ENCODE measurements at places on chromosomes 5 and 9.

- DNase-seq: no peak
Measured at GRCh38 chr9:126384926-126385325, 58.3 kb downstream of the MVB12B start.

DNA sequence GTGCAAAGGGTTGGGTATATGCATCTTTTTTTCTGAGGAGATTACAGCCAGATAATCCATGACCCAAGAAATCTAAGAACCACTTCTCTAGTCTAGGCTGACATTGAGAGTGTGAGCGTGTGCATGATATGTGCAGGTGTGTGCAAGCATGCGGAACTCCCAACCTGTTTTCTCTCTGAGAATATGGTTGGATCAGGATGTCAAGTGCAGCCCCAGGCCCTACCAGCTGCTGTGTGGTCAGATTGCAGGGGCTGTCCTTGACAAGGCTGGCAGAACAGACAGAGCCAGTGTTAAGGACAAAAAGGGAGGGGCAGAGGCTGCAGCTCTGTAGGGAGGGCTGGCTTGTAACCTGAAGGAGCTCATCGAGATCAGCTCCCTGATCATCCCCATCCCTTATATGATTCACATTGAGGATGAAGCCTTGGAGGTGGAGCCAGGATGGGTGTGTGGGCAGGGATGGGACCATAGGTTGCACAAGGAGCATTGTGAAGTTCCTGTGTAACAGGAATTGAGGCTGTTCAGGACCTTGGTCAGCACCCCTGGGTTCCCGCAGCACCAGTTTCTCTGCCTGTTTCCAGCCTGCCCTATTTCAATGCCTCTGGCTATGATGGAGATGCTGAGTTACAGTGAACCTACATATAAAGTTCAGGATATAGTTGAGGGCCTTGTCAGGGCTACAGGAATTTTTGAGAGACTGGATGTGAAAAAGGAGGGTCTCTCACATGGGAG is 52.6 kb upstream of the ARAP3 start:
- DNase-seq: peak; percentile 64

- DNase-seq: peak; percentile 9
Measured at GRCh38 chr5:120507197-120507596, 43.1 kb downstream of the PRR16 start.

DNA sequence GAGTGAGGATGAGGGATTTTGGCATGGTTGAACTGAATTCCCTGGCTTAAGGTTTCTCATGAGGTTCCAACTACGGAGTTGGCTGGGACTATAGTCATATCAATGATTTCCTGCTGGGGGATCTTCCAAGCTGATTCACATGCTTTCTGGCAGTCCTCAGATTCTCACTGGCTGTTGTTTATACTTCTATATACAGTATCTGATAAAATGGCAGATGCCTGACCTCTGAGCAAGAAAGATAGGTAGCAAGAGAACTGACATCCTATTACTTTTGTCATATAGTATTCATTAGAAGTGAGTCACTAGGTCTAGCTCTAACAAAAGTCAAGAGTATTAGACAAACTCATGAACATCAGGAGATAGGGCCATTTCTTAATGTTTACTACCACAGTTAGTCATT is 440.9 kb upstream of the EDIL3 start:
- peak; percentile 2 for DNase-seq

- DNase-seq: no peak
Measured at GRCh38 chr5:79512049-79512448, 1.9 kb downstream of the HOMER1 start.

DNA sequence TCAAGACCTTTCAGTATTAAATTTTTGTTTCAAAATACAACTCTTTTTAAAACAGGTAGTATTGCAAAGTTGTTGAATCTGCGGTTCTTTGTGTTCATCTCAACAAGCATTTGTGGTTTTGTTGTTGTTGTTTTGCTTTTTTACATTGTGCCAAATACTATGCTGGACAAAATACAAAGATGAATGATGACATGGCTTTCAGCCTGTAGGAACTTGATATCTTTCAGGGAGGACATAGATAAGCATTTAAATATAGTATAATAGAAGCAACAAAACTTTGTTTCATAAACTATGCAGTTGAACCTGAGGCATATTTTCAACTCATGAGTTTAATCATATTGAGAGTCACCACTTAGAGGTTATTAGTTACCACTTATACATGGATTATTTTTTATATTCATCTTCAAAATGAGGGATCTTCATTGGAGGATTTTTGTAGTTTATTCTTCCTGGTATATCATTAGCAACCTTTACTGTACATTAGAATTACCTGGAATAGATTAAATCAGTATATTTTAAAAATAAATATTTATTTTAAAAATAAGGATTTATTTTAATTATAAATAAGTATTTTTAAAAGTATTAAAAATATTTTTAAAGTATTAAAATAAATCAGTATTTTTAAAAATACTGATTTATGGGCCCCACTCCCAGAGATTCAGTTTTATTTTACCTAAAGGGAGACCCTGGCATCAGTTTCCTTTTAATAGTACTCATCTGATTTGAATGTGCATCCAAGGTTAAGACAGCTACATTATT is 42.9 kb downstream of the KIF2A start:
- no peak for DNase-seq

DNA sequence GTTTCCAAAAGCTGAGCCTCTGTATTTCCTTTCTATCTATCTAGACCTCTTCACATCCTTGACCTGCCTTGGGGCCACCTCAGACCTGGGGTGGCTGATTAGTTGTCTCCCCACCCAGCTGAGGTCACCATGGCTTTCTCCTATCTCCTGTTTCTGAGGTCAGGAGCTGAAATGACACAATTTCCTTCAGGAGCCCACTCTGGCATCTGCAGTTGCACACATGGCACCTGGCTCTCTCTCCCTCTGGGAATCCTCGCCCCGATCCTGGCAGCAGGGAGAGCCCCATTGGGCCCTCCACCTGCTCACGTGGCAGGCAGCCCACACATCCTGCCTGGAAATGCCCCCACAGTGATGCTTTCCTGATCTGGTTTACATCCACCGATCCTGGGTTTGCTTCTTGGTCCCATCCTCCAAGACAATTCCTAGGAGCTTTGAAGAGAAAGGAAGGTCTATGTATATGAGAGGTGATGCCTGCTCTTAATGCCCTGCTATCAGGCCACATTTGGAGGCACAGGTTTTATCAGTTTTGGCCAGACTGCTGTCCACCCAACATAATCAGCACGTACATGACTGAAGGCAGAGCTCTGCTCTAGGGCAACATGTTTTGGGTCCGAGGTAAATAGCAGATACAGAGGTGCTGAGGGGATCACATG is 53.7 kb downstream of the MARCHF3 start:
- no peak for DNase-seq

DNA sequence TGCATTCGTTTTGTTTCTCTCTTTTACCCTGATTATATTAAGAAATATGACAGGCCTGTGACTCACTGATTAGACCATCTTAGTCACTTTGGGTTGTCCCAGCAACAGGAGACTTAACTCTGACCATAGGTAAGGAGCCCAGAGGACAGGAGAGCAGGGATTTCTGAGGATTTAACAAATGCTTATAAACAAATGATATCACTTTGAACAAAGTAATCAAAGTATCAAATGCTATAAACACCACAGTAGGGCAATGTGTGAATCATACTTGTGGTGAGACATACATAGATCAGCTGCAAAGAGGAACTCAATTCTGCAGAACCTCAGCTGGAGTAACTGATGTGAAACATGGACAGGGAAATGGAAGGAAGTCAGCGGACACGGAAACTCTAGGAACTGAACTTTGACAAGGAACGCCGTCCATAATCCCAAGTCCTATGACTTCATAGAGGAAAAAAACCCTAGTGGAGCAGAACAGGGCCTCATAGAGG is 190.6 kb upstream of the MSX2 start:
- DNase-seq: peak; percentile 92

GRCh38 chr9:127096208-127096607 is 26.2 kb downstream of the ANGPTL2 start:
- DNase-seq: no peak

- DNase-seq: no peak
Measured at GRCh38 chr5:57900381-57900944, 417.9 kb upstream of the ACTBL2 start.

GRCh38 chr9:135910757-135911156 is 3.4 kb upstream of the CAMSAP1 start:
- no peak for DNase-seq

DNA sequence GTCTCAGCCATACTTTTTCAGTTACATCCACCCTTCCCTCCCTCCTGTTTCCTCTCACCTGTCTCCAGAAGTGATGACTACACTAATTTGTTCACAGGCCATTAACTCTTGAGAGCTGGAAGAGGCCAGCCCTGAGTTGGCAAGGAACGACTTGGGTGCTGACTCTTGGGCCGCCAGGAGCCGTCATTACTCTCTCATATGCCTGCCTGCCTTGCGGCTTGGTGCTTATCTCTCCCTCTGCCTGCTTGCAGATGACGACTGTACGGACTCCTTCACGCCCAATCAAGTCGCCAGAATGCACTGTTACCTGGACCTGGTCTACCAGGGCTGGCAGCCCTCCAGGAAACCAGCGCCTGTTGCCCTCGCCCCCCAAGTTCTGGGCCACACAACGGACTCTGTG is 66.1 kb downstream of the PAPPA start:
- no peak for DNase-seq

DNA sequence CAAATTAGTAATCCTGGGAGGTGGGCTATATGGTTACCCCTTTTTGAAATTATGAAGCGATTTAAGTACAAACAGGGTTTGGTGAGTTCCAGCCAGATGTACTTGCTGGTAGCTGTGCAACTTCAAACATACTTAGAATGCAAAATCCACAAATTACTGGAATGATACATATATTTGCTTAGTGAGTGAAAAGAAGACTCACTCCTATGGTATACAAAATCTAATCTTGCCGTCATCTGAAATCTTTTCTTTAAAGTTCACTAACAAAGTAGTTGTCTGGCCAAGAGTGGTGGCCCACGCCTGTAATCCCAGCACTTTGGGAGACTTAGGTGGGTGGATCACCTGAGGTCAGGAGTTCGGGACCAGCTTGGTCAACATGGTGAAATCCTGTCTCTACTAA is 64.9 kb upstream of the TJP2 start:
- DNase-seq: no peak
